ENCODE measurements at places on chromosomes 7 and 10.

- DNase-seq = no peak
These were observed 92.5 kb downstream of the SH3PXD2A start for GRCh38 chr10:103762916-103763315.

GRCh38 chr7:106369816-106370215 lies 85.0 kb upstream of the NAMPT start:
- DNase-seq = no peak

GRCh38 chr7:3386423-3387190 lies 85.6 kb downstream of the SDK1 start:
- DNase-seq = no peak

DNA sequence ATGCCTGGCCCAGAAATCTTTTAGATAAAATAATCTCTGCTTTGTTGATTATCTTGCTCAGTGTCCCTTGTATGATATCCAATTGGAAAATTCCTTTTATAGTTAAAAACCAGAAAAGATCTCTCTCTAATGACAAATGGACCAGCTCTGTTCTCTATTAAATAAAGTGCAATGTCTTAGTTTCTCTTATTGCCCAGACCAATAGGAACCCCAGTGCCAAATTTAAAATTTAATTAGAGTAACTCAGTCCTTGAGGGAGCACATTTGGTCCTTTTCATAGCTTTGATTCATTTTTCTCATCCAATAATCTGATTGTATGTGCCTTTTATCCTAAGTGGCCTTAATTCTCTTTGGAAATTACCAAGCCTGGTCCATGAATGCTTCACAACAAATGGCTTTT lies 158.9 kb upstream of the FOXK1 start:
- no peak for DNase-seq

- DNase-seq = no peak
These were observed 33.3 kb downstream of the ARHGAP19 start for GRCh38 chr10:97259119-97259518.

GRCh38 chr7:69739190-69739589 lies 140.9 kb downstream of the AUTS2 start:
- DNase-seq = no peak

DNA sequence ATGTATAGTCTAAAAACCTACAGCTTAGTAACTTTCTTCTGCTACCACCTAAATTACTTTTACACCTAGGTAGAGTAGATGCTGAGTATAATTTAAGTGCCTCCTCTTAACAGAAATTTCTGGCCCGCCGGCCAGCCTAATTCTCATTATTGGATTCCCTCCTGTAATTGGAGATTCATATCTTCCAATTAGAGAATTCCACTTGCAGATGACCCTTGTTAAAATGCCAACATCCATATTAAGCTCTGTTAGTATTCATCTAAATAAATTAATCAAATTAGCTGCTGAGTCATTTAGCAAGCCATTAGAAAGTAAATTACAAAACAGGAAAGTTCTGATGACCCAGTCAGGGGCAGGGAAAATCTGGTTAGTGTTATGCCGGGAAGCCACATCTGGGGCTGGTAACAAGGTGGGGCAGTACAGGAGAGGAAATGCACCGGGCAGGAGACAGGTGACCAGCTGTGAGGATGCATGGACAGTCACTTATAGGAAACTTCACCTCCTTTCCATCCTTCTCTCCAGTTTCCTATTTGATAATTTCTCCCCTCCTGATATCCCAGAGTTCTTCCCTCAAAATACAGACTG lies 82.8 kb downstream of the ORC5 start:
- no peak for DNase-seq

DNA sequence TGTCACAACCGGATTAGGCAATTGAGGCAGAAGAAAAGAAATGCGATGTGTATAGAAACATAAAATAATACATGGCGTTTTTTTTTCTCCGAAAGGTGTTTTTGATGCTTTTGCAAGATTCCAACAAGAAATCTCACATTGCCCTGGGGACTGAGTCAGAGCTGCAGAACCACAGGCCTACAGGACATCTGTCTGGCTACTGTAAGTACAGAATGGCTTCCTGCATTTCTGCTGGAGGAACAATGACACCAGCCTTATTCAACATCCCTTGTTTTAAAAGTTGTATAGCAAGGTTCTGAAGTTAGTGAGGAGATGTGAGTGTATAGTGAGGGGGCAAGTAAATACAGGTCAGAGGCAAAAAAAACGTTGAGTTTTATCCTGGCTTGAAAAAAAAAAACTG lies 256.4 kb downstream of the ABCA13 start:
- DNase-seq = no peak

GRCh38 chr10:92203919-92204623 lies 86.8 kb downstream of the CPEB3 start:
- no peak for DNase-seq

DNA sequence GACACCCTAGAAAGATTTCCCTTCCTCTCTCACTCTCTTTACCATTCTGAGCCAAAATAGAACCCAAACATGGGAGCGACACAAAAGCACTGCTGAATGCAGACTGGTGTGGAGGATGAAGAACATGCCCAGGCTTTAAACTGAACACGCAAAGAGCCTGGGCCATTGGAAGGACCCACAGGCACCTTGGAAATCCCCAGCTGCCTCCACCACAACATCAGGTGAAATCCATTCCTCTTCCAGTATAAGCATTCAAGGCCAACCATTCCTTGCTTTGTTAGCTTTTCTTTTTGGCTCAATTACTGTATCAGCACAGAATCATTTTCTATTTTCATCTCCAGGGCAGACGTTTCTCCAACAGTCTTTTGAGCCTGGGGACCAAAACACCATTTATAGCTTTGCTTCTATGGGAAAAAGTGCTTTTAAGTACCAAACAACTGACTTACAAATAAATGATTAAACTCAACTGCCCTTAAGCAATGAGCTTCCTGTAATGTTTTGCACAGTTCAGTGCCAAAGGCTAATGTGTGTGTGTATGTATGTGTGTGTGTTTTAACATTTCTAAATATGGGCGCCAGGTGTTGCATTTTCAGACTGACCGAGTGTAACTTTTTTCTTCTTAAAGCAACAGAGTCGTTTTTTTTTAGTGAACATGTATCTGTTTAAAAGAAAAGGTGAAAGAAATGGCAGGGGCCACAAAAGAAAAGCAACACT lies 16.2 kb upstream of the BLNK start:
- no peak for DNase-seq
